ENCODE measurements at places on chromosomes 4 and X.

- DNase-seq = no peak
These were observed 3.5 kb downstream of the SLC25A43 start for GRCh38 chrX:119402588-119402987.

DNA sequence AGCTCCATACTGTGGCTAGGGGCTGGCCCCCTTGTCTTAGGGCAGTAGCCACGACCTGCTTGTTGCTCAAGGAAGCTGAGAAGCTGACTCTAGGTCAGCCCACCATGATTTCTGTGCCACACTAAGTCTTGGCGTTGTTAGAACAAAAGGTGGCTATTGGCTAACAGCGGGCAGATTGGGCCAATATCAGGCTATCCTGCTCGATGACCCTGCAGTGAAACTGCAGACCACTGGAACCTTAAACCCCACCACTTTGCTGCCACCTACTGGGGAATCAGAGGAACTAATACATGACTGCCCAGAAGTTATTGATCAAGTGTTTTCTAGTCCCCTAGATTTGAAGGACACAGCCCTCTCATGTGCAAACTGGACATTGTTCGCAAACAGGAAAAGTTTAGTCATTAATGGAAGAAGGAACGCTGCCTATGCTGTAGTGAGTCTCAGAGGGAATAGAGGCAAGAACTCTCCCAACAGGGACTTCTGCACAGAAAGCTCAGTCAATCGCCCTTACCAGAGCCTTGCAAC is 17.0 kb upstream of the PAPSS1 start:
- DNase-seq = no peak

GRCh38 chrX:13014111-13015096 is 30.0 kb downstream of the FAM9C start:
- DNase-seq = no peak

- DNase-seq = no peak
These were observed 8.3 kb downstream of the PHKA1 start for GRCh38 chrX:72705814-72706213.

DNA sequence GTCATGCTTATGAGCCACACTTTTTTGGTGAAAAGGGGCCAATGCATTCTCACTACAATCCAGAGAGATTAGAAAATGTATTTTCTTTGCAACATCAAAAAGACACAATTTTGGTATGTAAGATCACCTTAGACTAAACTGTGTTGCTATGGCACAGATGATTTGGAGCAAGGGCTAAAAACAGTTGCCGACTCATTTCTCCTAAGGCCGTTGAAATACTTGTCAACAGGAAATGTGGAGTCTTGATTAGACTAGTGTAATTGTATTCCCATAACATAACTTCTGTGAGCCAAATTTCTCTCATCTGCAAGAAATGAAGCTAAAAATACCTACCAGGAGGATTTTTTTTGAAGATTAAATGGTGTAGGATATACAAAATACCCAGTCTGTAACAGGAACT is 2547.7 kb downstream of the ARAP2 start:
- DNase-seq = no peak

GRCh38 chr4:15910155-15910940 is 28.2 kb downstream of the FGFBP1 start:
- no peak for DNase-seq

DNA sequence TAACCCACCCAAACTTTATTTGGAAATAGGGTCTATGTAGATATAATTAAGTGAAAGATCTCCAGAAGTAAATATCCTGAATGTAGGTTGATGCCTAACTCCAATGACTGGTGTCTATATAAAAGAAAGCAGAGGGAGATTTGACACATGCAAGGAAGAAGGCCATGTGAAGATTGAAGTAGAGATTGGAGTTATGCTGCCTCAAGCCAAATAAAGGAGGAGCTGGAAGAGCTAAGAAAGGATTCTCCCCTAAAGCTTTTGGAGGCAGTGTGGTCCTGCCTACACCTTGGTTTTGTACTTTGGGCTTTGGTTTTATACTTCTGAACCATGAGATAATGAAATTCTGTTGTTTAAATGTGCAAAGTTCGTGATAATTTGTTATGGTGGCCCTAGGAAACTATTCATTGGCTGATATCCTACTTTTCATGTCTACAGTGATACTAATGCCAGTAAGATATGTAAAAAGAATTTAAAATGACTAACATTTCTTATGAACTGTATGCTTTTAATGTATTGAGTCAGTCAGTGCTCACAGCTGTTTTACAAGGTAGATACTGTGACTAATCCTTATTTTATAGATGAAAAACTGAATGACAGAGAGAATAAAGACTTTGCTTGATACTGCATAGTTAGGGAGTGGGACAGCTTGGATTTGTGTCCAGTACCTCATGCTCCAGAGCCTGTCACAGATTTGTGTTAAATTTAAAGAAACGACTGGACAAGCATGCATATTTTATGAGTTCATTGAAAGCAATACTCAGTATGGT is 5.9 kb upstream of the RAB40AL start:
- no peak for DNase-seq

Measured in GM12892 (cell line).